ENCODE measurements at places on chromosomes 12 and 14. TPM values are rescaled to one million over a fixed set of nuclear protein-coding genes. Genes with fewer than 3 reads are reported as not detected.

Gene DCN
- total RNA-seq, result 1.4 TPM

Gene AQP6
- not detected for total RNA-seq

Gene DLK1
- total RNA-seq, result not detected

Gene OVCH1
- total RNA-seq, result 0.21 TPM

Gene WSB2
- total RNA-seq, result 96.1 TPM

Gene CMA1
- not detected for total RNA-seq

Gene SIX1
- total RNA-seq, result 0.73 TPM

Gene SDS
- not detected for total RNA-seq

Gene TECPR2
- total RNA-seq, result 13.4 TPM

Gene IL31
- not detected for total RNA-seq

Gene PRKD1
- 8.9 TPM for total RNA-seq

Gene PLCZ1
- total RNA-seq, result not detected

Gene DTX3
- 4.8 TPM for total RNA-seq

Gene ACSS3
- not detected for total RNA-seq

Gene C12orf60
- 0.79 TPM for total RNA-seq

Gene GPR68
- total RNA-seq, result 1.3 TPM

Gene ZDHHC22
- total RNA-seq, result under 0.01 TPM

Gene FBLN5
- total RNA-seq, result 2.5 TPM

Gene PLBD1
- total RNA-seq, result 0.40 TPM

Gene FKBP11
- total RNA-seq, result 23.0 TPM

Gene PMEL
- total RNA-seq, result 0.33 TPM

Gene BDKRB1
- not detected for total RNA-seq

Gene SYNE3
- total RNA-seq, result 11.5 TPM

Gene DEGS2
- total RNA-seq, result 1.1 TPM

Gene NTF3
- not detected for total RNA-seq

Gene ACAD10
- total RNA-seq, result 9.5 TPM

Gene PAX9
- total RNA-seq, result not detected

Gene CARMIL3
- total RNA-seq, result 0.04 TPM

All from pulmonary artery endothelial cell (primary cell).